ENCODE measurements at places on chromosomes 2 and 18.

GRCh38 chr2:166179201-166179600 lies 51.4 kb upstream of the SCN1A start:
- no peak for DNase-seq

DNA sequence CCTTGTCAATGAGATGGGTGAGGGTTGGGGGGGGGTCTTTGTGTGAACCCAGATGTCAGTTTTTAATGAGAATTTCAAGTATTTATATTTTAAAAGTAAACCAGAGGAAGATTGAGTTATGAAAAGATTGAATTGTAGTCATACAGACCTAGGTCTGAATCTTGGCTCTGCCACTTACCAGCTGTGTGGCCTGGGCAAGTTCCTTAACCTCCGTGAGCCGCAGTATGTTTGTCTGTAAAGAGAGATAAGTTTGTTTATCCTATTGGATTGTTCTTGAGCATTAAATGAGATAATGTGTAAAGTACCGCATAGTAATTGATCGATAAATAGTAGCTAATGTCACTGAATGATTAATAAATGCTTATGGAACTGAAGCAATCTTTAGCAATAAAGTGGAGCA lies 63.8 kb downstream of the EML6 start:
- DNase-seq, result no peak

DNA sequence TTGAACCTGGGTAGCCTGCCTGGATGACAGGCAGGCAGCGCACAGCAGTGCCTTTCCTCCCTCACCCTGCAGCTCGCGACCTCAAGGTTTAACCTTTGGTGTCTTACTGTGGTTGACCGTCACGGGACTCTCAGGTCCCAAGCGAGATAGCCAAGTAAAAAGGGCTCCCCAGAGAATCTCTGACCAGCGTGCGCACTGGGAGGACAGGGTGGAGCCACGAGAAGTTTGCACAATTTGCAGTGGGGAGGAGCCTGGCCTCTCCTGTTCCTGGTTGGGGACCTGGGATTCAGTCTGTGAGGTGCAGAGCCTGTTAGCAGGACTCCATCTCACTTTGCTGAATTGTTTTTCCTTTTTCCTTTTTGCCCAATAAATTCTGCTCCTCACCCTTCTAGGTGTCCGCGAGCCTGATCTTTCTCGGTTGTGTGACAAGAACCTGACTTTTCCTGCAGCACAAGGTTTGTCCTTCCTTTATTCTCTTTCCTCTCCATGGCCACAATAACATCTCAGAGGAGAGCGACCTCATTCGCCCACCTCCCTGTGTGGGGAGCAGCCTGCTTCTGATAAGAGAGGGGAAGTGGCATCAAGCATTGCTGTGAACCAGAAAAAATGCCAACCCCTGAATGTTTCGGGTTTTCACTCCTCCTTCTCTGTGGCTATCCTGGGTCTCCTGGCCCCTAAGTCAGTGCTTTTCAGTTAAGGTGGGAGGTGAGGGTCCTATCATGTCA lies 36.2 kb downstream of the POU3F3 start:
- DNase-seq, result no peak

- no peak for DNase-seq
Observed at GRCh38 chr2:44774826-44775492, 166.5 kb upstream of the SIX3 start.

- DNase-seq, result no peak
Observed at GRCh38 chr2:62564380-62565137, 58.6 kb upstream of the TMEM17 start.

GRCh38 chr2:198587741-198588140 lies 783.3 kb downstream of the PLCL1 start:
- DNase-seq, result no peak

DNA sequence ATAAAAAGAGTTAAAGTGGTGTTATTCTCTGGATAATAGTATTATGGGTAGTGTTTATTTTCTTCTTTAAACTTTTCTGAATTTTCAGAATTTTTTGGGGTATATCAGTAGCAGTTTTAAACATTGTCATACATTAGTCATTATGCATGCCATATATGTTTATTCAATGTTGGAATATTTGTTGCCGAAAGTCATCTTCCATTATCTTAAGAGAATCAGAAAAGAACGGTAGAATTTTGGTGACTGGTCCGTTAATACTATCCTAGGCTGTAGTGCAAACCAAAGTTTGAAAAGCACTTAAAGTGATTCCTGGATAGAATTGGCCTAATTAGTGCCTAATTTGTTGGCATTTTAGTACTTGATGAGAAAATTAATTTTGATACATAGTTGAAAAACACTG lies 244.1 kb downstream of the PHLPP1 start:
- DNase-seq, result no peak

- no peak for DNase-seq
Observed at GRCh38 chr18:55695091-55695490, 107.1 kb upstream of the TCF4 start.

DNA sequence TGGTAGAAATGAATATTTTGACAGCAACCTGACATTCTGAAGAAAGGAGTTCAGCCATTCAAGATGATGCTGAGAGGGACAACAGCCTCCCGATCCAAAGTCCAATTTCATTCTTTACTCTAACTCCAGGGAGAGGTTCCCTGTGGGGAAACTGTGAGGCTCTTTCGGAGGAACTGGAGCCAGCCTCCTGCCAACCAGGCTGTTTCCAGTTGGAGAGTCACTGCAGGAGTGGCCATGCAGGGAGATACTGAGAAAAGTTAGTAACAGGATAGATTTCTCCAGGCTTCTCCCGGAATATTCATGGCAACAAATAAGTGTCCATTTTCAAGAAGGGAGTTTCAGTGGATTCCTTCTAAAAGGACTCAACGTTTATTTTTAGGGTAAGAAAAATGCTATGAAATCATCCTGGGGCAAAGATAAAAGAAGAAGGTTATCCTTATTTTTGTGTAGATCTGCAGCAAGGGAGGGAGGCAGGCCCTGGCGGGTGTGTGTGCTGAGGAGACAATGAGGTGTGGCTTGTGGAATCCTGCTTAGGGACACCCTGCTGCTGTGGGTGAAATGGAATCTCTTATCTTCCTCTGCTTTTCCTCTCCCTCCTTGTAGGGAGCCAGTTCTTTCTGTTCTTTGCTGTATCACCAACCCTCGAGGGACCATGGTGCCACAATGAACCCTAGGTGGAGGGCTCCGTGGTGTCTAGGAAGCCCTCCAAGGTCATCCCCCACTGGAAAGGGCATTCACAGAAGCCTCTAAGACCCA lies 18.1 kb downstream of the KLHL14 start:
- DNase-seq, result no peak

GRCh38 chr2:209938906-209939305 lies 63.5 kb upstream of the RPE start:
- DNase-seq, result no peak

GRCh38 chr2:111091811-111092211 lies 28.9 kb upstream of the BCL2L11 start:
- DNase-seq, result no peak

- no peak for DNase-seq
Observed at GRCh38 chr2:13102397-13103063, 385.8 kb downstream of the TRIB2 start.

- peak; percentile 13 for DNase-seq
Observed at GRCh38 chr2:198374375-198375082, 570.1 kb downstream of the PLCL1 start.

- DNase-seq, result no peak
Observed at GRCh38 chr2:207286106-207286505, 120.4 kb upstream of the KLF7 start.

DNA sequence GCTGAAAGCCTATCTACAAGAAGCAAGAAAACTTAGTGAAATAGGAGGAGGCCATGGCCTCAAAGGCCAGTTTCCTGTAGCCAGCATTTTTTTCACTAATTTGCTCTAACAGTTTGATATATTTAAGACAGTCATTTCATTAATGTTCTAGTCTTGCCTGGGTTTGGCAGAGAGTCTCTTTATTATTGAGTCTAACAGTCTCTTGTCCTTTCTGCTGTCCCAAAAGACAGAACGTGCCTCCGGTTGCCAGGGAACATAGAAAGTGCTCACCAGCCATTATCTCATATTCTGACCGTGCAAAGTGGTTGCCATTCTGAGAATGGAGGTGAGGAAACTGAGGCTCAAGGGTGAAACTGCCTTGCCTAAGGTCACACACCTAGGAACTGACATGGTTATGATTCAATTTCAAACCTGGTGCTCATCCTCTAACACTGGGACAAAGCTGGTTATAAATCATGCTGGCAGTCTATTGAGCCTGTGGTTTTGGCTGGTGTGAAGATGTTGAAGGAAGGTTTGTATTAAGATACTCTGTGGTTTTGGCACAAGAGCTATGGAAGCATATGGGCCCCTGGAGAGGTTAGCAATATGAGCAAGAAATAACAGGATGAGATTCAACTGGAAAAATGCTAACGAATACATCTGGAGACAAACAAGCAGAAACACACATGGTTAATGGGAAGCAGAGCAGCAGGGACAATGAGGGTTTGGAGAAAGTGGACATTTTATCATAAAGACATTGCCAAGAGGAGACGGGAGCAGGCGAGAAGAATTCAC lies 903.3 kb upstream of the KLHL29 start:
- no peak for DNase-seq

Measured in GM13976 (cell line).